PC-3 (cell line): ENCODE measurements at places on chromosomes 16 and 17.

DNA sequence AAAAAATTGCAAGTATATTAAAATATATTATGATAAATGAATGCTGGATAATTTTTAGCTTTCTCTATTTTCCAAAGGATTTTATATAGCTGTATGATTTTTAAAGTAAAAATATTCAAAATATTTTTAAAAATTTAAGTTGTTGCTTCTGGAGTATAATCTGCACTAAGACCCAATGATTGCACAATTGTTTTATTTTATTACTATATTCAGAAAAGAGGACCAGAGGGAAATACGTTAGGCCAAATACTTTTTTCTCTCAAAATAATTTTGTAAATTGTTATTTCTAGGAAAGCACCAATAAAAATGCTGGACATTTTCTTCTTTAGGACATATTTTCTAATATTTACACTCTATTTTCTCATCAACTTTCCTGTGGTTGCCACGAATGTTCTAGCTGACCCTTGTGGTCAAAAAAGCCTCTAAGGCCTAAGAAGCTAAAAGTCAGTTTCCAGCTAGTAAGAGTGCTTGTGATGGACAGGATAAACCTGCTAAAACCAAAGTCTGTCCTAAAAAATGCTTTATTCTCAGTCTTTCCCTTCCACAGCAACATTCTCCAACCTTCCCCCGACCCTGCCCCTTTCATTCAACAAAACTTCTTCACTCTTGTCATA is 31.2 kb downstream of the MMD start:
- DNase-seq: no peak

DNA sequence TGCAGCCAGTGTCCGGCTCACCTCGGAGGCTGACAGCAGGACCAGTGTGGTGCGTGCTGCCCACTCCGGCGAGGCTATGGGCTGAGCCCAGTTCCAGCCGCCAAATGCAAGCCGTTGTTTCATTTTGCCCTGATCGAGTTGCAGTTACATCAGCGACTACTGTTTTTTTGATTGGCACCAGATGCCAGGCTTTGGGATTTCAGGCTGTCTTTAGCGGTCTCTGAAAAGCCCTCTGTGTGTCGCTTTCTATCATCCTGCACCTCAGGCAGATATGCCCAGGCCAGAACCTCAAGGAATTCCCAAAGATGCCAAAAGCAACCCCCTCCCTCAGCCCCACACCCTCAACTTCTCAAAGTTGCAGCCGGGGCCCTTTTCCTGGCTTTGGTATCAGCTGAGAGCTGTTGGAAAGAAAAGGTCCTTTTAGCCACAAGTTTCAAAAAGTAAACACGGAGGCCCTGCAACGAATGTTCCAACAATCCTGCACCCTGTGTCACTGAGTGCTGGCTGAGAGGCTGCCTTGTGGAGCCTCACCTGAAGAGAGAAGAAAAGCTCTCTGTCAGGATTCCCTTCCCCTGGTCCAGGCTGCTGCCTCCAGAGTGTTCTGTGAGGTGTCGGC is 58.9 kb downstream of the WWP2 start:
- DNase-seq: no peak

DNA sequence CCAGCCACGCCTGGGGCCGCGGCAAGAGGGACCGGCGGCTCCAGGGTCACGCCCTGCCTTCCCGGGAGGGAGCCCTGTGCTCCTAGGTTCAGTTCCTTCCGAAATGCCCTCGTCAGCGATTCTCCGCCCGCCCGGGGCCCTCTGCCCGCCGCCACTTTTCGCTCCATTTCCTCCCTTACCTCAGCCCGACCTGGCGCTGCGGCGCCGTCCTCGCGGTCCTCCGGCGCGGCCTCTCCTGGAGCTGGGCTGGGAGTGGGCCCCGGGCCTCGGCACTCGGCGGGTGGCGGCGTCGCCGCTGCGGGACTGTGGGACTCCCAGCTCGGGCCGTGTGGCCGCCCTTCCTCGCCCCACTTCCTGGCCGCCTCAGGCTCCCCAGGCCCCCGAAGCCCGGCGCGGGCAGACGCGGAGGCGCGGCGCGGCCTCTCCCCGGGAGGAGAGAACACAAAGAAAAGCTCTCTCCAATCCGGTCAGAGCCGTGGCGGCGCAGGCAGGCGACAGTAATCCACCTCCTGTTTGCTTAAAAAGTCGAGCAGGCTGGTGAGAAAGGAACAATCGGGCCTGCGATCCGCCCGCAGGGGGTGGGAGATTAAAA is 1.6 kb downstream of the BAHCC1 start:
- DNase-seq: peak; percentile 53

DNA sequence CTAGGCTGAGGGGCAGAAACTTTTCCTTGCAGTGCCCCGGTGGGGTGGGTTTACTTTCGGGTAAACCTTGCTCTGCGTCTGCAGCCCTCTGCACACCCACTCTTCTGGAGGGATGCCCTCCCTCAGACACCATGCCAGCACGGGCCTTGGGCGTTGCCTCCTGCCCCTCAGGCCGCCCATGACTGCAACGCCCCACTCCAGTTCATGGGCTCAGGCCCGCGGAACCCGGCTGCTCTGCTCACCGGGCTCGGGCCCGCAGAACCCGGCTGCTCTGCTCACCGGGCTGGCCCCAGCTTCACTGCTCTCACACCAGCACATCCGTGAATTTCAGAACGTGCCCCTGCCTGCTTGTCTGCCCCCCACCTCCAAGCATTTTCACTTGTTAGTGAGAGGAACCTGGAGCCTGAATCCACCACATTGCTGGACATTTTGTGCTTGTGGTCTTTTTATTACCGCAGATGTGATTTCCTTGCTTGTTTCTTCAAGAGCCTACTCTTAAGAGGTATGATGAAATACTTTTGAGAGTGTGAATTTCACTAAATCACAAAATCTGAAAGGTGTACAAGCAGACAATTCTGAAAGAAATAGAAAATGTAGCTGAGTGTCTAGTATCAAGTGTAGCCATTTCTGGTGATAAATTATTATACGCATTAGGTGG is 130.9 kb downstream of the RPTOR start:
- no peak for DNase-seq
